ENCODE measurements at places on chromosomes 5 and 9.
A peak's percentile ranks its signal among the peaks of the same experiment; 100 is the strongest.

- DNase-seq: no peak
These were observed 7.0 kb downstream of the DOLK start for GRCh38 chr9:128940271-128940921.

DNA sequence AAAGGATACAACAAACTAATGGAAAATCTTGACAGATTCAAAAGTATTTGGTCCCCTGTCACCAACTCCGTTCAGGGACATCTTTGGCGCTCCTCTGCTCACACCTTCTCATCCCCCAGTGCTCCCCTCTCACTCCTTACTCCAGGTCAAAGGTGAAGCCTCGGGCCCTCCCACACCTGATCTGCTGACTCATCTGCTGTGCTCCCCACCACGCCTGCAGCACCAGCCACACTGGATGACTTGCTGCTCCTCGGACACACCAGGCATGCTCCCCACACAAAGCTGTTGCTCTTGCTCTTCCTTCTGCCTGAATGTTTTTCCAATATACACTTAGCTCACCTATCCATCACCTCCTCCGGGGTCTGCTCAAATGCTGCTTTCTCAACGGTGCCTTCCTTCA, 123.4 kb downstream of the ESM1 start:
- no peak for DNase-seq

DNA sequence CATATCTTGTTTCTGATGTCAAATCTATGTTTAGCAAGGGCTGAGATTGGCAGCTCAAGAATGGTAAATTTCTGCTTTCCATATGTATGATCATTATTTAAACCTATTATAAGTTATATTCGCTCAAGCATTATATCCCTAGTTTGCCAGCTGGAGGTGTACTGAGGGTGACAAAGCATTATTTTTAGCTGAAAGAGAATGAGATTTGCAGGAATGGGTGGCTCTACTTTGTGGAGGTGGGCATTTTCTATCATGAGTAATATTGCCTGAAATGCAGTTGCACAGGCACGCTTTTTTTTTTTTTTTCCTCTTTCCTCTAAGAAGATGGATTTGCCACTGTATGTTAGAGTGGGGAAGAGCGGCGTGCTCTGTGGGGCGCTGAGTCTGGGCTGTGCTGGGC, 393.8 kb downstream of the EBF1 start:
- DNase-seq: no peak

- DNase-seq: no peak
These were observed 296.5 kb downstream of the ARHGAP26 start for GRCh38 chr5:143066556-143067281.

- no peak for DNase-seq
These were observed 450 bp downstream of the GPBP1 start for GRCh38 chr5:57174128-57174889.

- no peak for DNase-seq
These were observed 96.8 kb downstream of the INIP start for GRCh38 chr9:112621018-112621655.

GRCh38 chr5:73205305-73205704, 32.3 kb downstream of the TMEM174 start:
- DNase-seq: no peak

- no peak for DNase-seq
These were observed 1.9 kb upstream of the RGMB start for GRCh38 chr5:98771382-98772109.

DNA sequence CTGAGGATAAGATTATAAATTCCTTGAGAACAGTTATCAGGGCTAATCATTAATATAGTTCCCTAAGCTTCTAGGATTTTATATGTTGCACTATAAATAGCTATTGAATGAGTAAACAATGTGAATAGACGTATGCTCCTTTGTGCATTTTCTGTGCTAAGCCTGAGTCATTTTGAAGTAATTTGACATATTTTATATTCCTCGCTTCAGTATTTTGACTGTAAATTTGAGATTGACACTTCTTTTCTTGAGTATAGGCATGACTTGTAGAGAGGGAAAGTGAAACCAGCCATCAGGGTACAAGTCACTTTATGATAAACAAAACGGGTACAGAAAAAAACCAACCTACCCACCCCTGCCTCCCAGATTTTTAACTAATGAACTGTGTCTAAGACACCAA, 367.7 kb upstream of the PRR16 start:
- DNase-seq: no peak

- no peak for DNase-seq
These were observed 23.0 kb downstream of the RNF145 start for GRCh38 chr5:159186319-159186718.

GRCh38 chr5:178423901-178424809, 166.0 kb downstream of the COL23A1 start:
- no peak for DNase-seq

- DNase-seq: no peak
These were observed 395.4 kb downstream of the NTRK2 start for GRCh38 chr9:85064811-85065371.

DNA sequence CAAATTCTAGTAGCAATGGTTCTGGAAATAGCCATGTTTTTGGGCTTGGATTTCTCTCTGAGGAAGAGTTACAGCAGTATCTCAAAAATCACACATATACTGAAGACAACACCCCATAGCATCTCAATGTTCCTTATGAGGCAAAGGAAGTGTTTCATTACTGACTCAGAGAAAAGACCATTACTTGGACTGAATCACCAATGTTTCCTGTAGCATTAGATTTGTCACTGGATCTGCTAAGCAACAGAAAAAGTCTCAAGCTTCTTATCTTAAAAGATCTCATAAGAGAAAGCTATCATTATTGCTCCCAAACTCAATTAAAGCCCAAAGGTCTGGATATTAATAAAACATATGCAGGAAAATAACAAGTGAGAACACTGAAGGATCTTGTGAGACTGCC, 272.4 kb downstream of the ADAMTS6 start:
- no peak for DNase-seq

- DNase-seq: no peak
These were observed 9.2 kb downstream of the SLC6A3 start for GRCh38 chr5:1436036-1436435.

- peak; percentile 74 for DNase-seq
These were observed at the start of gene B4GALT7 for GRCh38 chr5:177599731-177600507. Gene B4GALT7, plus strand, starts transcription at chr5:177600132. Its CDS starts 79 bp downstream, at chr5:177600211.

DNA sequence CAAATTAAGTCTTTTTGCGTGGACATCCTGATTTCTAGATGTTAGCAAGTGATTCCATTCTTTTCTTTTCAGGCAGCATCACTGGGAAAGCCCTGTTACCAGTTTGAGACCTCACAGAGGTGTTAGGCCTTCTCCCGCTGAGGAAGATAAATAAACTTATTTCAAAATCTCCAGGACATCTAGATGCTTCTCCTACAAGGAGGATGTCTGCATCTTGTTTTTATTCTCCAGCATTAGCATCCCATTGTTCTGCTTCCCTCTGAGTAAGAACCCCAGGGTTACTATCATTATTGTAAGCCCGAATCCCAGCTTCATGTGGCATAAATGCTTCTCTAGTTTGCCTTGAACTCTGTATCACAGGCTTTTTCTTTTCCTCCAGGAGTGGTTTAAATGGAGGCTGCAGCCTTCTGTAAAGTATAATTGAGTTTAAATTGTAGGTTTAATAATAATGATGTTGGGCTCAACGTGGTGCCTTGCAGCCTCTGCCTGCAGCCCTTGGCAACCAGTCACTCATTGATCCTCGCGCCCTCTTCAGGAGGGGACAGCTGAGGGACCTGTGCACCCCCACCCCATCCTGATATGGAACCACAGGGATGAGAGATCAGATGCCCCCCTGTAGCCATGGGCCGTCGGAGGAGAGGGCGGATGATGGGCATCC, 114.9 kb downstream of the PDZD2 start:
- no peak for DNase-seq

DNA sequence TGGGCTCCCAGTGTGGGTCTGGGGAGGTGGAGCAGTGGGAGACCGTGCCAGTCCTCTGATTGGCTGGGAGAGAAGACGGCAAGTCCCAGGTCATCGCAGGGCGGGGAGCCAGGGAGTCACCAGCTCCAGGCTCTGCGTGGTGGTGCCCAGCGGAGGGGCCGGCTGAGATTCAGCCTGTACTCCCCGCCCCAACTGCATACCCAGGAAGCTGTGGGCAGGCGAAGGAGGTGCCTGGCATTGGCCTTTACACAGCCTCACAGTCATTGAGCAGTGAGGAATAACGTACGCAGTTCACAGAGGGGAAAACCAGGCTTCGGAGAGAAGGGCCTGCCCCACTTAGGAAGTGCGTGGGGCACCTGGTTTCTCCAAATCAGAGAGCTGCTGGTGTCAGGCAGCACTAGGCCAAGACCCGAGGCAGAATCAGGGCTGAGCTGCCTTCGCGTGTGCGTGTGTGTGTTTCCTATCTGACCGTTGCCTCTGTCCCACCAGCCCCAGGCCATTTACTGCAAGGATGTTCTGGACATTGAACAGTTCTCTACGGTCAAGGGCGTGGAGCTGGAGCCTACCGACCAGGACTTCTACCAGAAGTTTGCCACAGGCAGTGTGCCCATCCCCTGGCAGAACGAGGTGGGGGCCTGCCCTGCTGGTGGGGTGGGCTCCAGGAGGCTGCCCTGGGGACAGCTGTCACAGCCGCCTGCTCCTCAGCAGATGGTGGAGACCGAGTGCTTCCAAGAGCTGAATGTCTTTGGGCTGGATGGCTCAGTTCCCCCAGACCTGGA, 6.2 kb upstream of the PRR7 start:
- no peak for DNase-seq

GRCh38 chr5:95723632-95724369, 7.3 kb upstream of the RHOBTB3 start:
- no peak for DNase-seq

DNA sequence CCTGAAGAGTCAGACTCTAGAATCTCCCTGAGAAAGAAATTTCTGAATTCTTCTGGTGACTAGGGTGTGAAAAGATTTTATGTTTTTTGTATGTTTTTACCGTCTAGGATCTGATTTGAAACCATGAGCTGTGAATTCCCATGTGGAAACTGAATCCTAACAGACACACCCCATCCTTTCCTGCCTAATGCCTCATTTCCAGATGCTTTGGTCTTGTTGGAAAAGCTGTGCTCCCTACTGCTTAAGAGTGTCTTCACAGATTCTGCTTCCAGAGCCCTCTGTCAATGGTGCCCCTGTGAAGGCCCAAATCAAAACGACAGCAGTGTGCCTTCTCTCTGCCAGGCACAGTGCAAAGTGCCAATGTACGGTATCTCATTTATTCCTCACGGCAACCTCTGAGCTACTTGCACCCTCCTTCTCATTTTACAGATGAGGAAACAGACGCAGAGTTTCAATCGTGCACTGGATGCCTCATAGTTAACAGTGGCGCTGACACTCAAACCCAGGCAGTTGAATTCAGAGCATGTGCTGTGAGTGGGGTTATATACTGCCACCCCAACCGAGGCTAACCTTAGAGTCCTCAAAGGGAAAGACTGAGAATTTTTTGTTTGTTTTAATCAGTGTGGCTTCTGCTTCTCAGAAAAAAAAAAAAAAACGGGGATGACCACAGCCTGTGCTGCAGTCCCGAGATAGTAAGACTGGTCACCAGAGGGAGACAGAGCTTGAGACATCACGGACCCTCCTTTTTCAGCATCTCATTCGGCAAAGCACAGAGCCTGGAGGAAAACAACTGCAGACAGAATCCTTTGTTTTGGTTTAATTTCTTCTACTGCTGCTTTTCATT, 188.4 kb downstream of the SNCAIP start:
- DNase-seq: no peak

DNA sequence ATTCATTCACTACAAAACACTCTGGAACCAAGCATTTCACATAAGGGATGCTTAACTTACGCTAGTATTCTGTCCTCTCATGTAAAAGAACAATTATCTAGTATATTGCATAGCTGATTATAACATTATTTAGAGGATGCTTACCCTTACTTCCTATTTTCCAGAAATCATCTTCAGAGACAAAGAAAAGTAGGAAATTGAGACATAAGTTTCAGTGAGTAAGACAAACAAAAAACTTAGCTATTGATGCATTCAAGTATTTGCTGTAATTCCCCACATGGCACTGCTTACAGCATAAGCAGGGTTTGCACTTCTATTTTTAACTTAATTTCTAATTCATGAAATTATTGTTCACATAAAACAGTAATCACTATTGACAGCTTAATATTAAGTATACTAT, 104.8 kb upstream of the SREK1 start:
- no peak for DNase-seq

GRCh38 chr9:129458663-129459546, 162.0 kb downstream of the C9orf50 start:
- DNase-seq: no peak

DNA sequence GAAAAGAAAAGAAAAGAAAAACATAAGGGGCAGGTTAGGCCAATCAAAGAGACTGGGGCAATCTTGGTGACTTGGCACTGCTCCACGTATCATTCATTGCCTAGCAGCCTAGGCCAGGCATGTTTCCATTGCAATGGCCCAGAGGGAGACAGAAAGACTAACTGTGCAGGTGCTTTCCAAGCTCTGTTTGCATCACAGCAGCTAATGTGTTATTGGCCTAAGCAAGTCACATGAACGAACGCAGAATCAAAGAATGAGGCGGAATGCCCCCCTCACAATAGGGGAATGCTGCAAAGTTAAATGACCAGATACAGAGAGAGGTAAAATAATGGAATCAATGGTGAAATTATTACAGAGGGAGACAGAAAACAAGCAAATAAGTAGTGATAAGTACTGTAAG, 11.1 kb upstream of the VPS13A start:
- DNase-seq: no peak

- no peak for DNase-seq
These were observed 22.6 kb downstream of the PRRC2B start for GRCh38 chr9:131416509-131416908.

DNA sequence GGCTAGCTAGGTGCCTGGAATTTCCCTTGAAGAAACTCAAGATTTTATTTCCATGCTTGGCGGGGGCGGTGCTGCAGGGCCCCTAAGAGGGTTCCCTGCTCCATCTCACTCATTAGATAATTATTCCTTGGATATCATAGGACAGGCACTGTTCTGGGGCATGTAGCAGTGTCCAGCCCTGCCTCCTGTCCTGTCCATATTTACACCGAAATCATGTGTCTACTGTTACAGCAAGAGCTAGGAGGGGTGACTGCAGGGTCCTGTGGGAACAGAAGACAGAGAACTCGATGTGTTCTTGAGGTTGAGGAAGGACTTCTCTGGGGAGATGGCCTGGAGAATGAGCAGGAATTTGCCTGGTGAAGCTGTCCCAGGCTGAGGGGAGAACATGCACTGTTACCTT, 96.6 kb downstream of the CYFIP2 start:
- DNase-seq: no peak

- no peak for DNase-seq
These were observed 500.8 kb upstream of the WWC1 start for GRCh38 chr5:167790462-167791260.

- DNase-seq: no peak
These were observed 719 bp downstream of the MIGA2 start for GRCh38 chr9:129036923-129037766.

GRCh38 chr9:108119530-108120113, 630.1 kb upstream of the KLF4 start:
- no peak for DNase-seq
